ENCODE measurements at places on chromosomes 4 and X.
A peak's percentile ranks its signal among the peaks of the same experiment; 100 is the strongest.

DNA sequence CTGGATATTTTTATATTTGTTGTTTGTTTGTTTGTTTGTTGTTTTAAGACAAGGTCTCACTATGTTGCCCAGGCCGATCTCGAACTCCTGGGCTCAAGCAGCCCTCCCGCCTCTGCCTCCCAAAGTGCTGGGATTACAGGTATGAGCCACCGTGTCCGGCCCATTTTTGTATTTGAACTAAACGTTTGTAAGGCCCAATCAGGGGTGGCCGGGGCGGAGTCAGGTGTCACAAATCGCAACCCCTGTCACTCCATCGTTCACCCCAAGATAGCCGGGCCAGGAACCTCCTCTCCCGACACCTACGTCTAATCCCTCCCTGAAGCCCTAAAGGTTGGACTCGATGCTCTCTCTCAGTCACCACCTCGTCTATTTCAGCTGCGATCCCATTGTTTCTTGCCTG, 722 bp upstream of the EFHC2 start:
- peak; percentile 28 for DNase-seq

GRCh38 chr4:69617083-69617694, 22.3 kb downstream of the UGT2A2 start:
- DNase-seq, result peak; percentile 74

DNA sequence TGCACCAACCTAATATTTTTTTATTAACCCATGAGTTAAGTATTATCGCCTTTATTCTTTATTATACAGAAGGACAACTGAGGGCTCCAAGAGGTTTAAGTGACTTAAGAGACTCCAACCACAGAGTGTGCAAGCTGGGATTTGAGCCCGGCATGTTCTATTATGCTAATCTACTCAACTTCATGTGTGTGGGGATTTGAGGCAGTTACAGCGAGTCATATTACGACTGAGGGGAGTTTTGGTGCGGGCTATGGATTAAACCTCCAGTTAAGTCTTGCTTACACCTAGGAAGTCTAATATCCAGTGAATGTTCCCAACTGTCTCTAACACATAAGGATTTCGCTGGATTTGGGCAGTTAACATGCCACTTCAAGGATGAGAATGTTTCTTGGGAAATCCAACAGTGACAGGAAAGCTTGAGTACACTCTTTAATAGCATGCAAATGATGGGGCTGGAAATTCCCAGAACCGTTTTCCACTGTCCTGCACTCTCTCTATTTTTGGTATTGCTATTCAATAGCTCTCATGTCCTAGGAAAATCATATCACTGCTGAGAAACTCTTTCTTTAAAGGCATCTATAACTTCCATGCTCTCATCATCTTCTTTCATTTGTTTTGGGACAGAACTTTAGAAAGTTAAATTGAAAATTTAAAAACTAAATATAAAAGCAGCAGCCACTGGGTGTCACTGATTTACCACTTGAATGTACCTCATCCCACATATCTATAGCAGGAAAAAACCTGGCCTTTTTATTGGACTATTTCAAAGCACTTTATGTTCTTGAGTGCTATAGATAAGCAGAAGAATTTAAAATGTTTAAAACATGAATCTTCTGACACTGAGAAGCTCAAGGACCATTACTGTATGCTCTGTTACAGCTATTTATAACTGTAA, 165.1 kb upstream of the TTC29 start:
- peak; percentile 21 for DNase-seq

- no peak for DNase-seq
These were observed 82.4 kb upstream of the CLCN4 start for GRCh38 chrX:10074241-10074941.

DNA sequence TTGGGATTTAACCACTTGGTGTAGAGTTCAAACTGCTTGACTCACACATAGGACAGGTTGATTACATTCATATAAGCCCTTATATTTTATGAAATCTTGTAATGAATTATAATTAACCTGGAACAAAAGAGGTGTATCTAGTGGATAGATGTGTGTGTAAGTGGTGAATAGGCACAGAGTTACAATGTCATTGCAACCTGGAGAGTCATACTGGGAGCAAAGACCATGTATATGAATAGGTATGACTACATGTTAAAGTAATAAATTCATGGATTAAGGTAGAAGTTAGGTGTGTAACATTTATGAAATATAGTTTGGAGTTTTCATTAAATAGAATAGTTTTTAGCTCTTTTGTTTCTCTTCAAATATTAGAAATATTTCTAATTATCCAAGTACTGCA, 26.1 kb downstream of the RAP1GDS1 start:
- no peak for DNase-seq

DNA sequence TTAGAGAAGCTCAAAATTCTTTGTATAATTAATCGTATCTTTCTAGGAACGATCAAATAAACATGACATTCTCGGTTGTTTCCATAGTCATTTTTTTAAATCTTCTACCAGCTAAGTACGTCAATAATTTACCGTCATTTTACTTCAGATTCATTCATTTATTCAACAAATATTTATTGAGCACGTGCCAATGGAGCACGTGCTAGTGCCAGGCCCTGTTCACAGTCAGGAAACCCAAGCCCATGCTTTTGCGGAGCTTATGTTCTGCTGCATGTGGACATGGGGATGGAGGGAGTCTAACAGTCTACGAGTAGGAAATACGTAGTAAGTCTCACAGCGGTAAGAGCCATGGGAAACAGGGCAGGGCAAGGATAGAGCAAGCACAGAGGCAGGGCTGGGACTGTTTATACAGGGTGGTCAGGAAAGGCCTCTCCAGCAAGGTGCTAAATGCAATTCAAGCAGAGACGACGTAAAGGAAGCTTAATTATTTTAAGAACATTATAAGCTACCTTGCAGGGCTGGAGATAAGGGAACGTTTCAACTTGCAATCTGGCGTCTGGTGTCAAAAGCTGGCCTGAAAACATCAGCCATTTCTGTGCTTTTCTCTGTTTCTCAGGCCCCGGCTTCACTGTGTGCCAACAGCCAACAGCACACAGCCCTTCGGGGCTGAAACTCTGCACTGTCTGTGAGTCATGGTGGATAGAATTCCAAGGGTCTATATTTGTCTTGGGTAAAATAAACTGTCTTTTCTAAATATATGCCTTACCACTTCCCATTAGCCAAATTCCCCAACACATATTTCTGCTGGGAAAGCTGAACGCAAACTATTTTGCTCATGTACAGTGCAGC, 517.1 kb upstream of the ZFP42 start:
- no peak for DNase-seq

DNA sequence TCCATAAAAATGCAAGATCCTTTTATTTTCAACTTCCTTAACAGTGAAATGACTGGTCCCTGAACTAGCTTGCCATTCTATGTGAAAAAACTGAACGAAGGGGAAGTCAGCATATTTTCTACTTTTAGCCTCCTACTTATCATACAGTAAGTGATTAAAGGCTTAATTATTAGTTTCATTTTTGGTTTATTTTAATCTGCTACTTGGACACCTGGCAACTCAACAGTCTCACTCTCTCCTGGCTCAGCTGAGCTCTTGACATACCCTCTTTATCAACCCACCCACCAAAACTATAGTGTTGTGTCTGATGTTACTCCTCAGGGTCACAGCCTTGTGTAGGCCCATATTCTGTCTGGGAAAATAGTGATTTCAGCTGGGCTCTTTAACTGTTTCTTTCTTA, 86.2 kb upstream of the CPXCR1 start:
- DNase-seq, result no peak

DNA sequence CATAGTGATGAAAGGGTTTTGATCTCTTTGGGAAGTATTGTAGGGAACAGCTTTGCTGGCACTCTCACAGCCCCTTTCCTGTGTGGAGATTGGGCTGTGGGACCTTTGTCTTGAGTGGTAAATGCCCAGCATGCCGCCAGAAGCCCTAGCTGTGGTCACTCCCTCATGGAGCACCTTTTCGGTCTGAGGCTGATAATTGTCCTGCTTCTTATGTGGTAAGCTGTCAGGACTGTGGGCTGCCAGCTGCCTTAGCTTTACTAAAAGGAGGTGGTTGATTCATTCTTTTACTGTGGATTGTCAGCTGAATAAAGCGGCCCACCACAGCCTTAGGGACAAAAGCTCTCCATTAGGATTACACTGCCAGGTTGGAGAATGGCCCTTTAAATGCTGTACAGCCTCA, 7.1 kb downstream of the PASD1 start:
- DNase-seq, result no peak

DNA sequence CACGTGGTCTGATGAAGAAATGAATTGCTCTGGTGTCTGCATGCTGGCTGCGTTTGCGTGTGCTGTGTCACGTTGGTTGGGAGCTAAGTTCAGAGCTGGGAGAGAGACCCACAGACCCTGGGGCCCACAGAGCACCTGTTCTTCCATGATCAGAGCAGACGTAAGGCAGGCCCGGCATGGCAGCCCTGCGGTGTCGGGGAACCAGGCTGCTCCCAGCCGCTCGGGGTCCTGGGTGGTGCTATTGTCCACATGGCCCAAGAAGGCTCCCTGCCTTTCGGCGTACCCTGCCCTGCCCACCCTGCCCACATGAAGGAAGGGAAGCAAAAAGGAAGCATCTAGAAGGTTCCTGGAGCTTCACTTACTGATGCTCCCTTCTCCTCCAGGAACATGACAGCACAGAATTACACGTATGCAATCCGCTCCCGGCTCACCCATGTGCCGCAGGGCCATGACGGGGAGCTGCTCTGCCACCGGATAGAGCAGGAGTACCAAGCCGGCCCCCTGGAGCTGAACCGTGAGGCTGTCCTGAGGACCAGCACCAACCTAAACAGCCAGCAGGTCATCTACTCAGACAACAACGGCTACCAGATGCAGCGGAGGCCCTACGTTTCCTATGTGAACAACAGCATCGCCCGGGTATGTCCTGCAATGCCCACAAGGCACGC, 30.9 kb upstream of the MRFAP1 start:
- DNase-seq, result no peak

- DNase-seq, result no peak
These were observed 27.1 kb upstream of the IGFBP7 start for GRCh38 chr4:57137261-57137660.

DNA sequence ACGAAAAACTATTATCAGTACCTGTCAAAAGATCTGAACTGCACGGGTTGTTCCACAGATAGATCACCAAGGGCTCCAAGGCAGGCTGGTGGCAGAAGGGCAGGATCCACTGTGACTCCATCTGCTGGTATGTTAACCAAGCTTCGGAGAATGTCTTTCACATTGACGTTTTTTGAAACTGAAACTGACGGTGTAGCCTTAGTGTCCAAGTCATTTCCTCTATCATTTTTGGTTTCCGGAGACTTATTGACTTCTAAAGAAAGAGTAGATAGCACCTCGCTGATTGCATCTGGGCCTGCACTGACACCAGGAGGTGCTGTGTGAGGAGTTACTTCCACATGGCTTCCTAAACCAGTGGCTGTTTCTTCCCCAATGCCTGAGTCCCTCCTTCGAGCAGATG, 186.9 kb downstream of the LRBA start:
- no peak for DNase-seq

DNA sequence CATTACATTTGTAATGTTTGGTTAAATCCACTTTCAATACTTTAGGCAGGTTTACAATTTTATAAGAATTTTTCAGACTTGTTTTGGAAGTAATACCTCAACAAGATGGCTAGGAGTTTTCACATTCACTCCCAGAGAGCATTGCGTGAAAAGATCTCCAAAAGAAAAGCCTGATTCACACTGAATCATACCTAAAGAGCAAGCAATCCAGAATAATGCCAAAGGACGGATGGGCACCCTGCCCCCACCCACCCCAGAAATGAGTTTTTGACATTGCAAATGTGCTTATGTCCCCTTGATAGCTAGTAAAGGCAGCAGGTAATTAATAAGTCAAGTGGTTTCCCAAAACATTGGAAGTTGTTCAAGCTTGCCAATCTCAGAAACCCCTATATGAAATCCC, 557.7 kb upstream of the TENM3 start:
- DNase-seq, result no peak

GRCh38 chrX:8033175-8033574, 106.0 kb upstream of the PNPLA4 start:
- DNase-seq, result peak; percentile 35

DNA sequence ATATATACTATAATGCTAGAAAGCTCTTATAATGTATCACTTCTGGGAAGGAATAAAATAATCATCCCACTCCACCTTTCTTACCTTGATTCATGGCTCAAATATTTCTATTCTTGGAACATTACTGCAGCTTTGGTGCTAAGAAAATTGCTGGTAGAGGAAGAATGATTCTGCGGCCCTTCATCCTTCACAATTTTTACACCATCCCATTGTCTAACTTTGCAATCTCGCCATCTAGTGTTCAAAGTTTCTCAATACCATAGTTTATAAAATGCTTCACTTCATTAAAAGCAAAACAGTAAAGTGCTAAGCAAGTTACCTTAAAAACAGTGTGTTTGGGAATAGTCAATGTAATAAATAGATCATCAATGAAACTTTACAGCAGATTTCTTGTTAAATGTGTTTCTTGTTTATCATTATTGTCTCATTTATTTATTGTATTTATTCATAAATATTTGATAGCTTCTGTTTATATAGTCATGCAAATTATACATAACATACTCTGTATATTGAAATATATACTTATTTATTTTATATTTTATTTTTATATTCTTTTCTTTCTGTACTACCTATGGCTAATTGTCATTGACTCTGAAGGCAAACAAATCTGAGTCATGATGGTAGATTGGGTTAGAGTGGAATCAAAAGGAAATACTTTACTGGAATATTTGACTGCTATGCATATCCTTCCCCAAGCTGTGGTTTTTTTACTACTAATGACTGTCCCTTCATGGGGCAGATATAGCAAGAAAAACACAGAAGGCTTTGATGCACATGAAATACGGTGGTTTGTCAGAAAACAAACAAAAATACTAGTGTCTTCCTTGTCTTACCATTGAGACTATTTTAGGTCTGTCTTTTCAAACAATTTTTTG, 390.7 kb downstream of the MAPK10 start:
- DNase-seq, result peak; percentile 59

- DNase-seq, result no peak
These were observed 72.4 kb upstream of the TLR2 start for GRCh38 chr4:153611679-153612078.

GRCh38 chr4:102552781-102553180, 51.6 kb downstream of the NFKB1 start:
- no peak for DNase-seq

- no peak for DNase-seq
These were observed 28.1 kb downstream of the ZAR1 start for GRCh38 chr4:48518143-48518542.

- no peak for DNase-seq
These were observed 11.6 kb downstream of the LPAR4 start for GRCh38 chrX:78759081-78759480.

- no peak for DNase-seq
These were observed 354.2 kb upstream of the FAT1 start for GRCh38 chr4:187077744-187078401.

All from DMS53 (cell line).